Uterus (tissue), 4 donors: ENCODE measurements at places on chromosomes 5 and 9.

GRCh38 chr9:81829195-81829882, 98.9 kb upstream of the SPATA31D4 start:
- DNase-seq = no peak

DNA sequence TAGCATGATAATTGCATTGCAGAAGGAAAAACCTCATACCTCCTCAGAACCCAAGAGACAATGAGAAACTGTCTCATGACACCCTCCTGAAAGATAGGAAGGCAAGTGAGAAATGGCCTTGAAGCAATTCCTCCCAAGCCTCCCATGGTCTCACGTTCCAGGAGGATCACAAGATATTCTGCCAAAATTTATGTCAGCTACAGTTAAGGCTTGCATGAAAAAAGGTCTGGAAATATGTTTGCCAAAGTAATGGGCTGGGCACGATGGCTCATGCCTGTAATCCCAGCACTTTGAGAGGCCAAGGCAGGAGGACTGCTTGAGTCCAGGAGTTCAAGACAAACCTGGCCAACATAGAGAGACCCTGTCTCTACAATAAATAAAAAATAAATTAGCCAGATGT, 12.6 kb upstream of the HOMER1 start:
- DNase-seq = no peak

DNA sequence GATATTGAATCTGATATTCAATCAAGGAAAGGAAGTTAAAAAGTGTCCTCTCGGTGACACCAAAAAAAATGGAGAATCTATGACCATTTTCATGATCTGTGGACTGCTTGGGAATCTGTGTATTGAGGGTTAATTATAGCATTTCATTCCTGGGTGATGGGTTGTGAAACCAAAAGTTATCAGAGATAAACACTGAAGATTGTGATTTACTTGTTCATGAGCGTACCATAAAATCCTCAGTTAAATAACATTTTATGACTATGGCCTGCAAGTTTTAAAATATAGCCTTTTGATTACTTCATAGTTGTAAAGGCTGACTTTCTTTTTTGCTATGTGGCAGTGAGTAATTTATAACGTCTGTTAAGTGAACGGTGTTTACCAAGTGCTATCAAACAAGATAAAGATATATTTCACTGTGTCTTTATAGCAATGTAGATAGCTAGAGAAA, 267.9 kb upstream of the SEMA6A start:
- DNase-seq = no peak

GRCh38 chr5:88060194-88060593, 208.5 kb downstream of the TMEM161B start:
- DNase-seq = no peak

- DNase-seq = no peak
Measured at GRCh38 chr9:136603901-136604814, 58.3 kb upstream of the NOTCH1 start.

- no peak for DNase-seq
Measured at GRCh38 chr5:16051246-16051755, 128.3 kb downstream of the MARCHF11 start.

GRCh38 chr5:120430572-120430971, 33.5 kb upstream of the PRR16 start:
- no peak for DNase-seq

DNA sequence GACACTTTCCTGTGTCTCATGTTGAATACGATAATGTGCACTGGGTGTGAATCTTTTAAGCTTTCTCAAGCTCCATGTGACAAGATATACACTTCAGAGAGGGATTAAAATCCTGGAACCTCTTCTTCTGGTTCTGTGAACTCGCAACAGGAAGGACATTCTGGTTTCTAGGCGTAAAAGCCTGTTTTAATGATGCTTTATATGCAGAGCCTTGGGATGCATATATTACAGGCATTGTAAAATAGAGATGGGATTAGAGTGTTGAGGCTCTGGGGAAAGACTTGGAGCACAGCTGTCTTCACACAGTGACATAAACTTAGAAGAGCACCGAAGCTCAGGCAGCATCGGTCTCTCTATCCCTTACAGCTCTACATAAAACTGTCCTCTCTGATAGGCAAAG, 107.7 kb upstream of the SV2C start:
- DNase-seq = no peak

DNA sequence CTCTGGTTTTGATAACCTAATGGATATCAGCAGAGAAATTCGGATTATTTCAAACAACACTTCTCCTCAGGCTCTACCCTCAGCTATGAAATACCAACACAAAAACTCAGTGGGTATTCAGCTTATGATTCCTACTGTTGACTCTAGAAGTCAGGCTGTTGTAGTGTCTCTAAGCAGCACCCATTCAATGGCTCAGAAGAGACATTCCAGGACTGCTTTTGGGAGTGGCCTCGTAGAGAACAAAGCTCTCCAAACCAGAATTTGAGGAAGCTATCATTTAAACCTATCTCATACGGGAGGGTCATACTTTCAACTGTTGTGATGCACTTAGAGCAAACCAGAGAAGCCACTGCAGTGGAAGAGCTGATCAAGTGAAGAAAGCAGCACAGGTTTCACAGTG, 34.1 kb downstream of the ETF1 start:
- no peak for DNase-seq
